Thoracic aorta (tissue), 2 donors: ENCODE measurements at places on chromosomes 3 and 15. TPM values are rescaled to one million over a fixed set of nuclear protein-coding genes. Genes with fewer than 3 reads are reported as not detected.

- no peak for DNase-seq
Observed at GRCh38 chr3:135106445-135106844, 311.4 kb downstream of the EPHB1 start.

GRCh38 chr15:63851431-63851830 is 17.7 kb upstream of the HERC1 start:
- DNase-seq = no peak

GRCh38 chr3:43290956-43291355 is 4.6 kb downstream of the SNRK start:
- no peak for DNase-seq

DNA sequence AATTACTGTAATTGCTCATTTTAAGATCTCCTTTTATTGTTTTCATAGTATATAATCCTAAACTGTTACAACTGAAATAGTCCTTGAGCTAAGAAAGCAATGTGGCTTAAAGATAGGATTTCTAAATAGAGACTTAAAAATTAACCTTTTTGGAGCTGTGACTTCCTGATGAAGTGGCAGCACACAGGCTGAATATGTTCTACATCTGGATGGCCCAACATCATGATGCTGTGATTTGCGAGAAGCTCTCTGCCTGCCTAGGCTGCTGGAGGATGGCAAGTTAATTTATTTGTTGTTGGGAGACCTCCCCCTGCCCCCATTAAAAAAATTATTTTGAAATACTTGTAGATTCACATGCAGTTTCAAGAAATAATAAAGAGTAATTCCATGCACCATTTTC is 134.5 kb downstream of the IGF1R start:
- DNase-seq = no peak

DNA sequence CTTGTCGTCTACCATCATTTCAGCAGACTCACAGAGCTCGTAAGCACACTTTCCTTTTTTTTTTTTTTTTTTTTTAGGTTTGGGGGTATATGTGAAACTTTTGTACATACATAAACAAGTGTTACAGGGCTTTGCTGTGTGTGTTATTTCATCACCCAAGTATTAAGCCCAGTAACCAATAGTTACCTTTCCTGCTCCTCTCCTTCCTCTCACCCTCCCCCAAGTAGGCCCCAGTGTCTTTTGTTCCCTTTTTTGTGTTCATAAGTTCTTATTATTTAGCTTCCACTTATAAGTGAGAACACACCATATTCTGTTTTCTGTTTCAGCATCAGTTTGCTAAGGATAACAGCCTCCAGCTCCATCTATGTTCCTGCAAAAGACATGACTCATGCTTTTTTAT is 746.8 kb downstream of the GRM7 start:
- no peak for DNase-seq

GRCh38 chr3:129961141-129961541 is 13.4 kb upstream of the TRH start:
- no peak for DNase-seq

GRCh38 chr15:99961011-99961441 is 227.8 kb upstream of the LYSMD4 start:
- no peak for DNase-seq

DNA sequence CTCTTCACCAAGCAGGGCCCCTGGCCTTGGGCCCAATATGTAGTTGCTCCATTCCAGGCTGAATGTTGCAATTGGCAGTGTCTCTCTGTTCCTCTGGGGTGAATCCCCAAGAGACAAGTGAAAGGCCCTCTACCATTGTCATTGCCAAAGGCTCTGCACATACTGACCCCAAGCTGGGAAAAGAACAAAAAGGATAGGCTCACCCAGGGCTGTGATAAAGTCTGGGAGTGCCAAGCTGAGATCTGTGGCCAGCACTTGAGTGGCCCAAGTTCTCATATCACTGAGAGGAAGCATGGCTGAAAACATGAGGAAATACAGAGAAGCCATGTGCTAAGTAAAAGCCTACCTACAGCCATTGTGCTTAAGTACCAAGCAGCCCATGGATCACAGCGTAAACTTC is 612.2 kb upstream of the EPHA6 start:
- no peak for DNase-seq

DNA sequence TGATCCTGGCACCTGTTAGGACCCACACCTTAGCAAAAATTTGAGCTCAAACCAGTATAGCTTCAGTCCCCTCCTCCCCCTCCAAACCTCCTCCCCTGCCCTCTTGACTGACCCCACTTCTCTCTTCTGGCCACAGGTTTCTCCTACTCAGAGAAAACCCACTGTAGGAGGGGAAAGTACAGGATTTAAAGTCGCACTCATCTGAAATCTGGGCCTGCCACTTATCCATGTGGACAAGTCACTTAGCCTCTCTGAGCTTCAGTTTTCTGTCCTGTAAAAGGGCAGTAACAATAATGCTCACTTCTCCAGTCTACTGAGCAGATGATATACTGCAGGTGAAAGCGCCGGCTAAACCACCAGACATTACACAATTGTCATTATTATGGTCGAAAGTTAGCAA is 142.7 kb downstream of the MEGF11 start:
- DNase-seq = no peak

- DNase-seq = no peak
Observed at GRCh38 chr3:16370872-16371740, 106.1 kb downstream of the OXNAD1 start.

- no peak for DNase-seq
Observed at GRCh38 chr15:85554852-85555521, 174.6 kb downstream of the AKAP13 start.

DNA sequence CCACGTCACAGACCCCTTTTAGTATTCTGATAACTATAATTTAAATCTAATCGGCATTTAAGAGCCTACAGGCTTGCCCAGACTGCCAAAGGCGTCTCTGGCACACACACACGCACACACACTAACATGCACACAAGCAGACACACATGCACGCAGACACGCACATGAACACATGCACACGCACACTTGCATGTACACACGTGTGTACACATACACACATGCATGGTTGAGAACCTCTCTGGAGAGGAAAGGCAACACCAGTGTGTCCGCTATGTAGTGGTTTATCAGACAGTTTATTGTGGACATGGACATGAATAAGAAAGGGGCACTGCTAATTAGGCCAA is 102.1 kb downstream of the FBLN2 start:
- no peak for DNase-seq

DNA sequence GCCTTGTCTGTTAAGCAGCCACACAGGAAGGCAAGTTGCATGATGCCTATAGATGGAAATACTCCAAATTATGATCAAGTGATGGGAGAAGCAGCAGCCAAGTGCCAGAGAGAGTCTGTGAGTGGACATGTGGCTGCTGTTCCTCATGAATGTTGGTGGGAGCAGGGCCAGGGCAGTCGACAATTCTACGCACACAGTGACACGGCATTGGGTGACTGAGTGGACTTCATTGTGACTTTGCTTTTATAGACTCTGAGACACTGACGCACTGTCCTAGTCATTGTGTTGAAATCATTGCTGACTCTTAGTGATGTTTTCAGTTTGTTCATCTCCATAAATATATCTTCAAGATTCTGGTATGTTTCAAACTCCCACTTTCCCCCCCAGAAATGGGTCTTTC is 246.3 kb upstream of the SEMA6D start:
- DNase-seq = no peak

GRCh38 chr15:90334304-90334731 is 17.8 kb upstream of the ZNF774 start:
- no peak for DNase-seq

- DNase-seq = no peak
Observed at GRCh38 chr15:58332676-58333400, 99.0 kb upstream of the LIPC start.

DNA sequence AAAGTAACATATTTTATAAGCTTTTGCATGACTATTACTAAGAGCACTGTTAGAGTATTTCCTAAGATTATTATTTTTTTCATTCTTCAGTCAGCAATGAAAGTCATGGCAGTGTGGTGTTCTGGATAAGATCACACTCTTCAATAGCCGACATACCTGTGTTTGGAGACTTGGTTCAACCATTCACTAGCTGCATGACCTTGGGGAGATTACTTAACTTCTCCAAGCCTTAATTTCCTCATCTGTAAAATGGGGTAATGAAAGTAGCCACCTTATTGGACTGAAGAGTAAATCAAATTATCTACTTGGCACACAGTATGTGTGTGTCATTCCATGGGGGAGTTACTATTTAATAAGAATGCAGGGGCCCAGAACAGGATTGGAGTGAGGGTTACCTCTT is 24.5 kb upstream of the PCOLCE2 start:
- no peak for DNase-seq

GRCh38 chr15:67549736-67550135 is 7.2 kb downstream of the MAP2K5 start:
- no peak for DNase-seq

DNA sequence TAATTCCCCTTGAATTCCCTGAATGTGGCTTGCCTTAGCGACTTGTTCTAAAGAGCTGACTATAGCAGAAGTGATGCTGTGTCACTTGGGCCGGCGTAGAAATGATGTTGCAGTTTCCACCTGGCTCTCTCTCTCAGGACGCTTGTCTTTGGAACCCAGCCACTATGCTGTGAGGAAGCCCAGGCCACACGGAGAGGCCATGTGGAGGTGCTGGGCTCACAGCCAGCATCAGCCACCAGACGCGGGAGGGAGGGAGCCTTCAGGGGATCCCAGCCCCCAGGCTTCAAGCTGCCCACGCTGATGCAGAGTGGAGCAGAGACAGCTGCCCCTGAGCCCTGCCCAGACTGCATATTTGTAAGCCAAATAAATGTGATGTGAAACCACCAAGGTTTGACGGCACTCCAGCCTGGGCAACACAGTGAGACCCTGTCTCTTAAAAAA is 18.6 kb downstream of the RNU5B-1 start:
- no peak for DNase-seq

GRCh38 chr3:196524527-196524926 is 9.4 kb upstream of the SMCO1 start:
- DNase-seq = no peak

GRCh38 chr3:14497321-14497720 is 42.8 kb downstream of the GRIP2 start:
- DNase-seq = no peak

DNA sequence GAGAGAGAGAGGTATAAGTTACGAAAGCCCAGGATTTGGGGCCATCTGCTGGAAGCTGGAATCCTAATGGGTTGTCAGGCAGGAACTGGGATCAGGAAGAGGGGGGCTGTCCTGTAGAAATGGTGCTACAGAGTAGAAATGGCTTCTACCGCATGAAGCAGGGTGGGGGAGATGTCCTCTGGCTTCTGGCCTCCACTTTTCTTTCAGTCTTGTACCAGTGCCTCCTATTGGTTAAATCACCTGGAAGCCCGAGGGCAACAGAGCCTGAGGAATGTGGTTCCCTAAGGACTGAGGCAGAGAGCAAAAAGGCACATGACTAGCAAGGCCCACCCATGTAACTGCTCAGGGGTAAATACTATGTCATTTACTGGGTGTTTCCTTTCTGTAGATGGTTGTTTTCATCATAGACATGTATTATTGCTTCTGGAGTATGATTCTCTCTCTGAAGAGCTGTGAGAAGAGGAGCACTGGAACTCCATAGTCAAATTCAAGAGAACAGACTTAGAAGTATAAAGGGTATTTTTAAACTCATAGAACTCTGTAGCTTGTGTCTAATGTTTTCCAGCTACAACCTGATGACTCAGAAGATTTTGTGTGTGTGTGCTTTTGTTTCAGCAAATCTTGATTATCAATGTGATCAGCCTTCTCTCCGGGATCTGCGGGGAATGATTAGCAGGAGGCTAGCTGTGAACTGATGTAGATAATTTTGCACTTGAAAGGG is 20.2 kb upstream of the MITF start:
- DNase-seq = no peak

- DNase-seq = no peak
Observed at GRCh38 chr15:70954733-70955132, 62.1 kb downstream of the LRRC49 start.

DNA sequence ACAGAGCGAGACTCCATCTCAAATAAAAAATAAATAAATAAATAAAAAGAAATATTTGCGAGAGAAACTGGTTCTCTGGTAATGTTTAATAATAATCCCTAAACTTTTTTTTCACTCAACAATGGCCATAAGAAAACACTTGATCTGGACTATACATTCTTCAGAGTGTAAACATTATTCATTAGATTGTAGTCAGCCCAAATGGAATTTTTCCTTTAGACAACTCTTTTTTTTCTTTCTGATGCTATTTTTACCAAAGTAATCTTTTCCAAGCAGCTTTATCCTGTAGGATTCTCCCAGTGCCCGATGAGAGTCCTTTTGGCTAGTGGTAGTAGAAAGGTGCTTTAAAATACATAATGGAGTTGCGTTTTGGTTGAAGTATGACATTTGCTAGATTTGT is 90.4 kb downstream of the NEDD4 start:
- DNase-seq = no peak

DNA sequence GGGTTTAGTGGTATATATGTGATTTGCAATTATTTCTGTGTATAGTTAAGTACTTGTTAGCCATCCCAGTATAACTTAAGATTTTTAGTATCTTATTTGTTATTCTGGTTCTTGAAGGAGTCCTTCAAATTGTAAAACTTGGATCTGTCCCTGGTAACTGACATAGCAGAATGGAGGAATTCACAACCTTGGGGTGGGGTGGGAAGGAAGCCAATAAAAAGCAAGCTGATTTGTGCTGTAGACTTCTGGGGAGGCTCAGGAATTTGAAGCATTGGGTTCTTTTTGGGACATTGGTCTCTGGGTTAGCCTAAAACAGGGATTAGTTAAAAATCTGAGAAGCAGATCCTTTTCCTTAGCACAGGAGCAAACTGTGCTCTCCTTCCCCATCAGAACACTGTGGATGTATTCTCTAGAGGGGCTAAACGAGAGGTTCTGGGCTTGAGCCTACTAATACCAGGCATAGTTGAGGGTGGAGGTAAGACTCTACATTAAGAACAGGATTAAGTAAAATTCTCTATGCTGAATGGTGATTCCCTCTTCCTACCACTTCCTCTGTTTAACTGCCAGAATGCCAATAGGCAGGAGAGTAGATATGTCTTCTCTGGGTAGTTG is 42.2 kb downstream of the GMPS start:
- no peak for DNase-seq

GRCh38 chr3:105722943-105723556 is 145.8 kb downstream of the CBLB start:
- no peak for DNase-seq

- no peak for DNase-seq
Observed at GRCh38 chr15:89792106-89792805, 16.1 kb downstream of the MESP2 start.

GRCh38 chr3:100073714-100074307 is 40.5 kb downstream of the FILIP1L start:
- no peak for DNase-seq

GRCh38 chr3:114743746-114744485 is 403.2 kb downstream of the ZBTB20 start:
- no peak for DNase-seq

GRCh38 chr3:166211451-166211850 is 374.2 kb upstream of the BCHE start:
- DNase-seq = no peak

GRCh38 chr3:9818666-9819335 is 8.7 kb downstream of the TTLL3 start:
- DNase-seq = no peak

GRCh38 chr3:20225769-20226168 is 39.8 kb upstream of the SGO1 start:
- DNase-seq = no peak

ZBTB47 gene
- 108 TPM for total RNA-seq

SOX14 gene
- total RNA-seq = not detected

ATG3 gene
- total RNA-seq = 37.5 TPM

PPP1R14D gene
- not detected for total RNA-seq

GUCA1C gene
- total RNA-seq = not detected

UROC1 gene
- total RNA-seq = not detected

SCAP gene
- 80.0 TPM for total RNA-seq

RBP2 gene
- not detected for total RNA-seq

KBTBD8 gene
- 0.54 TPM for total RNA-seq

LMOD3 gene
- total RNA-seq = not detected

EPHB3 gene
- total RNA-seq = 5.0 TPM

CHL1 gene
- 7.5 TPM for total RNA-seq

SPINK8 gene
- not detected for total RNA-seq
